ENCODE measurements at places on chromosomes 16 and 17.

- DNase-seq: no peak
Measured at GRCh38 chr16:72835086-72835485, 212.8 kb downstream of the ZFHX3 start.

GRCh38 chr17:3596804-3597464, 12.3 kb downstream of the TRPV1 start:
- no peak for DNase-seq

- no peak for DNase-seq
Measured at GRCh38 chr16:28165598-28165997, 46.2 kb downstream of the XPO6 start.

DNA sequence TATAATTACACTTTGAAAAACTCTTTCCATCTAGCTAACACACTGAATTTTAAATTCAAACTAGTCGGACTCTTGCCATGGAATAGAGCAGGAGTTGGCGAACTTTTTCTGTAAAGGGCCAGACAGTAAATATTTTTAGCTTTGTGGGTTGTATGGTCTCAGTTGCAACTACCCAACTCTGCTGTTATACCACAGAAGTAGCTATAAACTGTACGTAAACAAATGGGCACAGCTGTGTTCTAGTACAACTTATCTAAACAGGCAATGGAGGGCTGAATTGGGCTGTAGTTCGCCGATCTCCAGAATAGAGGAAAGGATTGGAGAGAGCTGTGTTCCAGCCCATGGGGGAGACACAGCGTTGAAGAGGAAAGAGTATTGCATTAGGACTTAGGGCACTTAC, 8.7 kb downstream of the CNTROB start:
- DNase-seq: no peak

DNA sequence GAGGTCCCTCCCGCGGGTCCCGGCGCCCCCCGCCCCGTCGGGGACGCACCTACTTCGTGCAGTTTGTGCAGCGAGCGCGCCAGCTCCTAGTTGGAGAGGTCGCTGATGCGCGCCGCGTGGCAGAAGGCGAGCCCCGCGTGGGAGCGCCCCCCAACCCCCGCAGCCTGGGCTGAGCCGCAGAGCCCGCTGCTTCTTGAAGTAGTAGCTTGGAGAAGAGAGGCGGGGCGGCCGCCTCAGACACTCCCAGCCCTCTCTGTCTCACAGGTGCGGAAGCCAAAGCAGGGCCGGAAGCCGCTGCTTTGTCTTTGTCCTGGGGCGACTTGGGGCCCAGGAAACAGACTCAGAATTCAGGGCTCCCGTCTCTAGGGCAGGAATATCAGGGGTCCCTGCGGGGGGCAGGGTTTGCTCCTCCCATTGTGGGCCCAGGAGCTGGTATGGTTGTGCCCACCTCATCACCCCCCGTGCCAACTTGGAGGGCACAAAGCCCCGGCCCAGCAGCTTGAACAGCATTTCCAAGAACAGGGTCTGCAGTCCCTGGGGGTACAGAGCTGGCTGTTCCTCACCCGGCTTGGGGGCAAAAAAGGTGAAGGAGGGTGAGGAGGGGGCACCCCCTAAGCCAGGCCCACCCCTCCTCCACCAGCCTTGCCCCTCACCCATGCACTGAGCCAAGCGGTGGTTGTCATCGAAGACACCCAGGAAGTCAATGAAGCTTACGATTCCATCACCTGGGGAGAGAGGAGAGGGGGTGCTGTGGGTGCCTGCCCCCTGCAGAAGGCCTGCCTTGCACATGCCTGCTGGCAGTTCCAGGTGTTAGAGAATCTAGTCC, 13.5 kb downstream of the SPATA32 start:
- DNase-seq: peak; percentile 84

GRCh38 chr16:79370736-79371135, 229.8 kb downstream of the MAF start:
- DNase-seq: peak; percentile 15

- DNase-seq: no peak
Measured at GRCh38 chr17:76529224-76530094, 8.1 kb downstream of the CYGB start.
